Prostate gland (tissue), 2 donors: ENCODE measurements at places on chromosomes 7 and 10.

DNA sequence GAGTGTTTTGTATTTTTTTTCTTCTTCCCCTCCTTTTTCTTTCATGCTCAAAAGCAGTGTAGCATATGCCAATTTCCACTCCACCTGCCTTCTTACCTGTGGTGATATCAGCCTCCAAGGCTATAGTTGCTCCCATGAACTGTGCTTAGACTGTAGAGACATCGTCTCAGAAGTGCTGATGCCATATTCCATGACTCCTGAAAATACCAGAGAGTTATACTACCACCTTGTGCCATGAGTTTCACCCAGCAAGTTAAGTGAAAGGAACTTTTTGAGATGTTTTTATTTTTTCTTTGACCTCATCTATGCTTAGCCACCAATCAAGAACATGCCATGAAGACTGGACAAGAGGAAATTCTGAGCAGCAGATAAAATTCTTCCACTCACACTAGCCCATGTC, 142.8 kb upstream of the SEMA3E start:
- DNase-seq = no peak

GRCh38 chr10:818010-818409, 113.5 kb downstream of the LARP4B start:
- DNase-seq = no peak

- no peak for DNase-seq
Observed at GRCh38 chr7:46356371-46356770, 435.3 kb upstream of the IGFBP3 start.

DNA sequence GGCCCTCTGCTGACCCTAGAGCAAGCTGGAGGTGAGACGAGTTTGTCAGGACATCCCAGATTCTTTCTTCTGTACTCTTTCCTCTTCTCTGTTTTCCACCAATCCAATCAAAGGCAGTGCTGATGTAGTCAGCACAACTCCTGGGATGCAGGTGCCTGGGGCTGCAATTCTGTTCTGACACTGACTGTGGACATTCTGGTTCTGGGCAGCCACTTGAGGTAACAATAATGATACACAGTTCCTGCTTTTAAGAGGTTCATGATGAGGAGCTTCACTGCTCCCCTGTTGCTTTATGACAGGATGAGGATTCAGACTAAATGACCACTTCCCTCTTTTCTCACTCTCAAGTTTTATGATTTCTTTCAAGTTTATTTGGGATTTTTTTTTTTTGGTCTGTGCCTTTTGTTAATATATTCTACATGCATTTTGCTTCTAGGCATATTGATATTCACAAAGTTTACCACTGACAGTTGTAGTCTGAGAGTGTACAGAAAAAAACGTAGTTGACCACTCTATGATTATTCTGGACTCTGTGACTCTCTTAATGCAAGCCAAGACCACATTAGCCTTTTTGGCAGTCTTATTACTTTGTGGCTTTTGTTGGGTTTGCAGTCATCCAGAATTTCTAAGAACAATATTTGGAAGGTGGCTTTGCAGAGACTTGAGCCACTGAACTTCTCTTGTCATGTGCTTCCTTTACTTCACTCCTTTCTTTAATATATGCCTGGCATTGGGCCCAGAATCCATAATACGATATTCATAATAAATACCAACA, 247.6 kb downstream of the AUTS2 start:
- DNase-seq = no peak

DNA sequence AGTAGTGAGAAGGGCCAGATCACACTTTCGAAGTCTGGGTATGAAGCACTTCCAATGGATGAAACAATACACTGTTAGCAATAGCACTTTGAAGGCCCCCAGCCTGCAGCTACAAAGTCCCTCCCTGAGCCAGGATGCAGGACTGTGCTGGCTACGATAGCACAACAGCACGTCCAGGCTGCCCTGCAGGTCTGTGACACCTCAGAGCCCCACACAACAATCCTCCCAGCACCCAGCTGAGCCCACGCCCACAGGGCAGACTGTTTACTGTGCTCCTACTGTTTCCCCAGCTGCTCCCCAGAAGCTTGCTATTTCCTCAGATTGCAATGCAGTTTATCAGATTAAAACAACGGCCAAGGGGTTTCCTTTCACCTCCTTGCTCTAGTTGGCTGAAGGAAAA, 71.4 kb downstream of the HTR5A start:
- no peak for DNase-seq

GRCh38 chr7:69012149-69012548, 586.1 kb upstream of the AUTS2 start:
- no peak for DNase-seq

GRCh38 chr7:141956084-141956483, 9.3 kb upstream of the CLEC5A start:
- no peak for DNase-seq

DNA sequence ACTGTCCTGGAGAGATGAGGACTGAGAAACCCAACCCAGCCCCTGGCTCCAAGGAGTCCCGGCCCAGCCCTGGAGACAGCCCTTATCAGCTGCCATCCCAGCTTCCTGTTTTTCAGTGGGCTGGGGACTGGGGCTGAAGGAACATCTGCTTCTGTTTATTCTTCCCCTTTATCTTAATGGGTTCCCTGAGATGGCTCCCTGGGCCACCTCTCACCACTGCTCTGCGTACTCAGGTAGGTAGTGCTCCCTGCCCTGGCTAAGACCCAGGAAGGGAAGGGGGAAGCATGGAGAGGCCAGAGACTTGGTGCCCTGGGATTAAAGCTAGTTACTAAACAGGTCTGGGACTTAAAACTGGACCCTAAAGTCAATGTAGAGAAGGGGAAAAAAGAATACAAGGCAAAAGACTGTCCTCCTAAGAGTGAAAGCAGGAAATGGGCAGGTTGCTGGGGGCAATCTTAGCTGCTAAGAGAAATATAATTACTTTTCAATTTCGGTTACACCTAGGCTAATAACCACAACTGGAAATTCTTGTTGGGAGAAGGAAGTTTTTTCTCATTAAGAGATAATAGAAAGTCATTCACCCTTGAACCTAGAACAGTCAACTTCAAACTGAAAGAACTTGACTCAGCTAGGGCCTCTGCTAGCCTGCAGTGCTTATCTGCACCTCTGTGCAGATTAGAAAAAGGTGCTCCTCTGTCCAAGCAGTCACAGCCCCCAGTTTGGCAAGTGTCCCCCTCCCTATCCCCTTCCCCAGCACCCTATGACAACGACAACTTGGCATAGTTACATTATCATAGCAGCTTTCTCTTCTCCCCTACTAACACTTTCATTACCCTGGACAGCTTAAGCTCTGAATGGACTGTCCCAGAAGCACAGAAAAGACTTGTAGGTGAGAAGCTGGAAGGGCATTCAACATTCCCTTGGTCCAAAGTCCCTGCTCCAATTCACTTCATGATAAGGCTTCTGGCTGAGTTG, 65.6 kb upstream of the KDM7A start:
- no peak for DNase-seq

DNA sequence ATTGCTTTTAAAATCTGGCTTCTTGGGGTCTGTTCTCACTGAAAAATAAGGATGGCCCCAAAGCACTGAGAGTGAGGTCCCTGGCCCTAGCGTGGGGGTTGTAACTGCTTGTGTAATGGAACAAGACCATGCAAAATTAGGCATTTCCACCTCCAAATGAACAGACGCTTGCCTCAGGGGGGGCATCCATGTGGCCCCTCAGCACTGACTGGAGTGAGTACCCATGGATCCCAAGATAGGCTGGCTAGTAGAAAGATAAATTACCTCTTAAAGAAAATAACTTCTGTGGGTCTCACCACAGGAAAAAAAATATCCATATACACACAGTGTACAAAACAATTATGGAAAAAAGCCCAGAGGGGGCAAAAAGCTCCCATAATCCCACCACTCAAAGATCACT, 15.2 kb upstream of the CPA1 start:
- no peak for DNase-seq

DNA sequence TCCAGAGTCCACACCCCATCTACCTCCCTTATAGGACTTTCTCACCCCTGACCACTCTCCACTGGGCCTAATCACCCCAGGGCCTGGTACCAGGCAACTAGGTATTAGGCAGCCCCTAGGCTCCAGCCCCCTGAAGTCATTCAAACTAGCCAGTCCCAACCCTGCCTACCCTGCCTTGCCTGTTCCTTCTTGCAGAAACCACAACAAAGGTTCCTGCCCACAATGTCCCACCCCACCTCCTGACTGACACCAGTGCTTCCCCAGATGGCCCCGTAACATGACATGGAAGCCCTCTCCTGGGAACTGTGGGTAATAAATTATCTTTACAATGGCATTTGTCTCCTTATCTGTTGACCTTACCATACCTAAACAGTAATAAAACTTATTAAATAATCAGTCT, 100.6 kb upstream of the PDE1C start:
- DNase-seq = no peak

GRCh38 chr7:101947899-101948298, 130.5 kb downstream of the CUX1 start:
- no peak for DNase-seq

GRCh38 chr7:26948617-26949118, 84.3 kb upstream of the SKAP2 start:
- DNase-seq = no peak

GRCh38 chr10:26438534-26439341, 597 bp downstream of the APBB1IP start:
- no peak for DNase-seq

- no peak for DNase-seq
Observed at GRCh38 chr7:96521068-96521894, 188.4 kb downstream of the SEM1 start.

DNA sequence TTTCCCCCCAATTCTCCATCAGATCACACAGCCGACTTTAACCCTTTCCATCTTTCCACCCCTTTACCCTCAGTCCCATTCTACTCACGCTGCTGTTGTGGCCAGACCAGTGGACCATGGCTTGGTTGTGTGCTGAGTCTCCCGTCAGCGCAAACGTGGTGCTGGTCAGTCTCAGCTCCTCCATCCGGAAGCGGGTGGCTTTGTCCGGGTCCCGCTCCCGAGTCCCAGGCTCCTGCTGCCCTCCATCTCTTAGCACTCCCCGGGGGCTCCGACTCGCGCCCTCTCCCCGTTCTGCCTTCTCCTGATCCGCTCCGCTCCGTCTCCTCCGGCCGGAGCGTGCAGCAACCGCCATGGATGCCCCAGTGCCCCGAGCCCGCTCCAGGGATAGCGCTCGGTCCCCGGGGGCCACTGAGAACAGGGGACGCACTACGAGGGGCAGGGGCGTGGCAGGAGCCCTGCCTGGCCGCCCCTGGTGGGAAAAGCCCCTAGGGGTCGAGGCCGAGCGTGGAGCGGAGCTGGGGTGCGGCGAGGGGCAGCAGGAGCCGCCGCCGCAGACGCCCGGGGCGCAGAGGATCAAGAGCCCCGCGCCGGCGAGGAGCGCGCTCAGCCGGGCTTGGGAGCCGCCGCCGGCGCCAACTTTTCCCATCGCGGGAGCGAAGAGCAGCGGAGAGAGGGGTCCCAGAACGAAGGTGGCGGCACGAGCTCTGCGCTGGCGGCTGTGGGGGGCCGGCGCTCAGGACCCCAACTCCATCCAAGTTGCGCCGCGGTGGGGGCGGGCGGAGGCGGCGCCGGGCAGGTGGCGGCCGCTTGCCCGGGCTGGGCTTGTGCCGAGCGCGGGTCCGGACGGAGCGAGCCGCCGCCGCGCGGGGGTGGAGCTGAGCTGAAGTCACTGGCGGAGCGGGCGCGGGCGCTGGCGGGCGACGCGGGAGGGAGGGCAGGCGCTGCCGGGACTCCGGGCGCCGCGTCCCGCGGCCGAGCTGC, at the start of gene SORCS1:
TSS of gene SORCS1 (minus strand) at position 826 of the 981 bp plus-strand sequence.
- no peak for DNase-seq

DNA sequence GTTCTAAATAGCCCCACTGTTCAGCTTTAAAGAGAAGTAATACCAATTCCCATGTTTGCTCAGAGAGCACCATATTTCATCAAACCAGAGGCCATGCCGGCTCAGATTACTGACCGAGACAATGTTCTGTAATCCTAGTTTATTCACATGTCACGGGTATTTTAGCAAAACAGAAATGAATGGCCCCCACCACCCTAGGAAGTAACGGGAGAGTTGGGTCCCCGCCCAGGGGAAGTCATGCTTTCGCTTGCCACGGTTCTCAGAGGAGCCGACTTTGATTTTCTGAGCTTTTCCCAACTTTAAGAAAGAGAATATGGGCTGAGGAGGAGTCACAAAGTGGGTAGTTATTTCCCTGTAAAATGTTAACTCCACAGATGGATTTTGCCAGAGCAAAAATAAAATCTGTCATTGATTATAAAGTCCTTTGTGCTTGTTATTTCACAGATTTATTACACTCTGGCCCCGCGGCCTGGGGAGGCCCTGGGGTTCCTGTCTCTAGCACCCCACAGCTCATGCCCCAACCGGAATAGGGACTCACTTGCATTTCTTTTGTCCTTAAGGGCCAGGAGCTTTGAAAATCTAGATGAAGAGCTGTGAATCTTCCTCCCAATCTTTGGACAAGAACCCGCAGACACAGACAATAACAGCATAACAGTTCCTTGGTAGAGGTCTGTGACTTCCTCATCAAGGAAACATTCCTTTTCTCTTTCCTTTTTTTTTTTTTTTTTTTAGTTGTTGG, 3.7 kb upstream of the GDF10 start:
- no peak for DNase-seq

GRCh38 chr7:69819333-69819705, 221.0 kb downstream of the AUTS2 start:
- no peak for DNase-seq

DNA sequence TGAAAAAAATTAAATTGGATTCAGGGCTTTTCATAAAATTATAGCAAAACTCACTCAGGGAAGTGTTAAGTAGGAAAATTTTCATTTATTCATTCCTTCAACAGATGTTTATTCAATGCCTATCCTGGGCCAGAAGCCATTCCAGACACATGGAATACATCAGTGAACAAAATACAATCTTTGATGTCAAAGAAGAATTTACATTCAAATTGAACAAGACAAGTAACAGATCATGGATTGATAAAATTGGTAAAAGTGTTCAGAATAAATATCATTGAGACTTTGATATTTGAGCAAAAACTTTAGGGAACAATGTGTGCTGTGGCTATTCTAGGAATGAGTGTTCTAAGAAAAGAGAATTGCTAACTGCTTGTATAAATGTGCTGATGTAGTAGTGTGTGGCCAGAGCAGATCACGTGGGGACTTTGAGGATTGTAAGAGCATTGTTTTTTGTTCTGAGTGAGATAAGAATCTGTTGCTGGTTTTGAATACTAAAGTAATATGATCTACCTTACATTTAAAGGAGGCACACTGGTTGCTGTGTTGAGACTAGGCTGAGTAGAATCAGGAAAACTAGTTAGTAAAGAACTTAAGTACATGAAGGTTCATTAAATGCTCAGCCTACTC, 957.2 kb downstream of the PCDH15 start:
- DNase-seq = no peak

DNA sequence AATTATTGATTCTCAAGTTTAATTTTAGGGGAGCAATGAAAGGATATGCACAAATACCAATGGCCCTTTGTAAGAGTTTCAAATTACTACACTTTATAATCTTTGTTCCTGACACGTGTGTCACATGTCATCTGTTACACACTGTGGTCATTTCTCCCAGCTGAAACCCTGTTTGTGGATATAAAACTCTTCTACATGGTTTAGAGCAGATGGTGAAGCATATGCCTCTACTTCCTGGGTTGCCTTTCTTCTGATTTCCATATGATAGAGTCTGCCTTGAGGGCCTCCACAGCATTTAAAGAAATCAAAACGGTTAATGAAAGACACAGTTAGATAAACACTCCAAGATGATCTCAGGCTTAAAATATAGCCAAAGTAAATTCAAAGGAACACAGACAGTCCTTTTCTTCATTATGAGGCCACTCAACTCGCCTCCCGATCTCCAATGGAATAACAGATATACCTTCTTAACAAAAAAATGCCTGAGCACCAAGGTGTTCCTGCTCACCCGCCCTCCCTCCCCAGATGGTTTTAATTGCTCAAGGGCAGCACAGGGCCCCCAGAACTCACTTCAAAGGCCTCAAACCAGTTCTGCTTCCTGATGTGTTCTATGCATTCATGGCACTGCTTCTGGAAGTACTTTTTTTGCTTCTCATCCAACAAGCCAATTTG, 75.0 kb downstream of the CPVL start:
- peak; percentile 44 for DNase-seq
